ENCODE measurements at places on chromosomes 6 and 20.
A peak's percentile ranks its signal among the peaks of the same experiment; 100 is the strongest.

DNA sequence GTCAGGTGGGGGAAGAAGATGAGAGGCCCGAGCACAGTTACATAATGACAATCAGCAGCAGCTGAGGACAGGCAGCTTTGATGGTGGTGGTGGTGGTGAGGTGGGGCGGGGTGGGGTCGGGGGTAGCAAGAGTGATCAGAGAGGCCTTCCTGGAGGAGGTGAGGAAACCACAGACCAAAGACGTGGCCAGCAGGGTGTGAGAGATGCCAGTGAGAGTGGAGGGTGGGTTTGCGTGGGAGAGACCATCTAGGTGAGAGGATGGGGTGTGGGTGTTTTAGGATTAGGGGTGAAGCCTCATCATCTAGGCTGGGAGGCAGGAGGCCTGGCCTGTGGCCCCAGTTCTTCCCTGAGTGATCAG, 76.0 kb upstream of the TOX2 start:
- no peak for DNase-seq

DNA sequence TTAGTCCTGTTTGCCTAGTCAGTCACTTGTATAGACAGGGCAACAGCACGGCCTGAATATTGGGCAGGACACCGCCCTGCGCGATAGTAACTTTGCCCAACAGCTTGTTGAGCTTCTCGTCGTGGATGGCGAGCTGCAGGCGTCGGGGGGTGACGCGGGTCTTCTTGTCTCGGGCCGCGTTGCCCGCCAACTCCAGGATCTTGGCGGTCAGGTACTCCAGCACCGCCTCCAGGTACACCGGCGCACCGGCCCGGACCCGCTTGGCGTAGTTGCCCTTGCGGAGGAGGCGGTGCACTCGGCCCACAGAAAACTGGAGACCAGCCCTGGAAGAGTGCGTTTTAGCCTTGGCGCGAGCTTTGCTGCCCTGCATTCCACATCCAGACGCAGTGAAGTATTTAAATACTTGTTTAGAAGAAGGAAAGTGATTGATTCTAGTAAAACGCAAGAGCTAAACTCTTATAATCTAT, 92.8 kb upstream of the BTN3A2 start:
- no peak for DNase-seq

- no peak for DNase-seq
Observed at GRCh38 chr6:76771059-76771634, 692.1 kb downstream of the HTR1B start.

- DNase-seq, result no peak
Observed at GRCh38 chr20:58549231-58550209, 34.3 kb upstream of the APCDD1L start.

- DNase-seq, result no peak
Observed at GRCh38 chr6:18034798-18035202, 47.4 kb upstream of the KIF13A start.

- no peak for DNase-seq
Observed at GRCh38 chr6:87342829-87343228, 1.8 kb upstream of the C6orf163 start.

- DNase-seq, result no peak
Observed at GRCh38 chr6:64890609-64891008, 816.4 kb downstream of the EYS start.

DNA sequence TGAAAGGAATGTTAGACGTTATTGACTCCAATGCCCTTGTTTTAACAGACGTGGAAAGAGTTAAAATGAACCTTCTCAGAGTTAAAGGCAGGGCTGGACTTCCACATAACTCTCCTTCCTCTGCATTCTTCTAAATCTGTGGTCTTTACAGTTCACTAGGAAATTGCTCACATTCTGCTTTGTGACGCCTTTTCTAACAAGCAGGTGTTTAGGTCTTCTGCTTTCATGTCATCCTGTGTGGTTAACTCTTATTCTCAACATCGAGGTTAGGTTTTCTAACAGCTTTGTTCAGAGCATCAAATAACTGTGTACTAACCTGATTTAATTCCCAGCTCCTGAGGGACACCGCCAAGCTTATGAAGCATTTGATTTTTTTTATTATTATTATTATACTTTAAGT, 81.3 kb upstream of the NT5E start:
- DNase-seq, result no peak

DNA sequence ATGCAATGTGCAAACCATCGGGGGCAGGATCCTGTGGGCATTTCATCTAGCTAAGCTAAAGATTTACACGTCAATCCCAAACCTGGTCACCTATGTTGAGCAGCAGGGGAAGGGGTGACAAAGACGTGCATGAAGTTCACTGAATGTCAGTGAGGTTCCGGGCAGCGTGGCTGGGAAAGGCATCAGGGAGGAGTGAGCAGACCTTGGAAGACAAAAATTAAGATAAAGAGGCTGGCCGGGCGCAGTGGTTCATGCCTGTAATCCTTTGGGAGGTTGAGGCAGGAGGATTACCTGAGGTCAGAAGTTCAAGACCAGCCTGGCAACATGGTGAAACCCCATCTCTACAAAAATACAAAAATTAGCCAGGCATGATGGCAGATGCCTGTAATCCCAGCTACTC, 126.1 kb downstream of the PREX1 start:
- no peak for DNase-seq

DNA sequence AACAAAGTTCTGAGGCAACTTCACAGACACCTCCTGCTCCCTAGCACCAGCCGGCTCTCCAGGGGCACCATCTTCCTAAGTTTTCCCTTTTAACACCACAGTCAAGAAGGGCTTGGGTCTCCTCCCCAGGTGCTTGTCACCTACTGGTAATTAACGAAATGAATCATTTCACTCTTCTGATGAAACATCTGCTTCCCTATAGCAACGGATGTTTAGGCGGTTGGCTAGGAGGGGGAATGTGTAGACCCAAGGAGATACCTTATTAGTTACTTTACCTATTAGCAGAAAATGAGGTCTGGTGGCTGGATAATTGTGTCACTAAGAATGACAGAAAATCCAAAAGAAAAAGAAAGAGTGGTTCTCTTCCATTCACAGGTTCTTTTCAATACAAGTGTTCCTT, 46.3 kb upstream of the FABP7 start:
- DNase-seq, result no peak

- no peak for DNase-seq
Observed at GRCh38 chr6:11527274-11527870, 10.2 kb upstream of the TMEM170B start.

GRCh38 chr20:46720776-46721425, 11.5 kb downstream of the SLC2A10 start:
- DNase-seq, result no peak

- no peak for DNase-seq
Observed at GRCh38 chr20:57675773-57676172, 34.0 kb downstream of the PMEPA1 start.

DNA sequence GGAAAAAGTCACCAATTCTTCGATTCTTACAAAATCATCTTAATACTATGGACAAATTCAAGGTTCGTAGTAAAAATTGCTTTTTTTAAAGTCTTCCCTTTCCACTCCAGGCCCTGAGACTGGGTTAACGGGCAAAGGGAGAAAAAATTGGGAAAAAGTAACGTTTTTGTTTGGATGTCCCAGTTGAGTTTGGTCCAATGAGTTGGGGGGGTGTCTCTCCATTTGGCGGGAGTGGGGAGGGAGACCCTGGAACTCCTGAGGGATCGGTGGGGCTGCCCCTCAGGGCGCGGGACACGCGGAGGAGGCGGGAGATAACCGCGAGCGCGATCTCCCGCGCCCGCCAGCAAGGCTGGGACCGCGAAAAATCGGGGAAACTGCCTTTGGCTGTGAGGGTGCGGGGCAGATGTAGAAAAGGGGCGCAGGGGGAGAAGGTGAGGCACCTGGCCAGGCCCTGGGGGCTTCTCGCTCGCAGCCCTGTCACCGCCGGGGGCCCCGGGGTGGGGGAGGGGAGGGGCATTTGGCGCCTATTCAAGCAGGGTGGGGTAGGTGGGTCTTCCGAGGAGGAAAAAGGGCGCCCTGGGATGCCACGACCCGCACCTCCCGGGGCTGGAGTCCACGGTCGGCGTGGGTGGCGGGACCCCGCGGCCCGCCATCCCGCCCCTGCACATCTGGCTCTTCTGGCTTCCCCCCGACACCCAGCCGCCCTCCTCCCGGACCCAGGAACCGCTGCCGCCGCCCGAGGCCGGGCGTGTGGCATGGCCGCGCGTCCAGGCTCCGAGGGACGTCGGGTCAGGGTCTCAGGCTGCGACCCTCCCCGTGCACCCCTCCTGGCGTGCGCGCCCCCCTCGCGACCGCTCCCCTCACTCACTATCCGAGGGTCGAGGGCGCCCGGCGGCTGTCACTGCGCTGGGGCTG, 595 bp downstream of the FBXO5 start:
- DNase-seq, result no peak

DNA sequence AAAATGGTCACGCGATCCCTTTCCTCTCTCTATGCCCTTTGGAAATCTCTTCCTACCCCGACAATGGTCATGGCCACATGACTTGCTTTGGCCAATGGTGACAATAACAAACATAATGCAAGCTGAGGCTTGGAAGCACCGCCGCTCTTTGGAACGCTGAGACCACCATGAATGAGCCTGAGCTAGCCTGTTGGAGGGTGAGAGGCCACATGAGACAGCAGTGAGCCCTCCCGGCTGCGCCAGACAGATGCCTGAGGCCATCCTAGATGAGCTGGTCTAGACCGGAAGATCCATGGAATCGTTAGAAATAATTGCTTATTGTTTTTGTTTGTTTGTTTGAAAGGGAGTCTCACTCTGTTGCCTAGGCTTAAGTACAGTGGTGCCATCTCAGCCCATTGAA, 64.2 kb downstream of the STK35 start:
- no peak for DNase-seq

- peak; percentile 66 for DNase-seq
Observed at GRCh38 chr20:46022411-46023147, 6.4 kb upstream of the SLC12A5 start.

- no peak for DNase-seq
Observed at GRCh38 chr6:24257282-24257681, 100.6 kb downstream of the DCDC2 start.

GRCh38 chr20:6277661-6278240, 154.9 kb upstream of the FERMT1 start:
- DNase-seq, result no peak

DNA sequence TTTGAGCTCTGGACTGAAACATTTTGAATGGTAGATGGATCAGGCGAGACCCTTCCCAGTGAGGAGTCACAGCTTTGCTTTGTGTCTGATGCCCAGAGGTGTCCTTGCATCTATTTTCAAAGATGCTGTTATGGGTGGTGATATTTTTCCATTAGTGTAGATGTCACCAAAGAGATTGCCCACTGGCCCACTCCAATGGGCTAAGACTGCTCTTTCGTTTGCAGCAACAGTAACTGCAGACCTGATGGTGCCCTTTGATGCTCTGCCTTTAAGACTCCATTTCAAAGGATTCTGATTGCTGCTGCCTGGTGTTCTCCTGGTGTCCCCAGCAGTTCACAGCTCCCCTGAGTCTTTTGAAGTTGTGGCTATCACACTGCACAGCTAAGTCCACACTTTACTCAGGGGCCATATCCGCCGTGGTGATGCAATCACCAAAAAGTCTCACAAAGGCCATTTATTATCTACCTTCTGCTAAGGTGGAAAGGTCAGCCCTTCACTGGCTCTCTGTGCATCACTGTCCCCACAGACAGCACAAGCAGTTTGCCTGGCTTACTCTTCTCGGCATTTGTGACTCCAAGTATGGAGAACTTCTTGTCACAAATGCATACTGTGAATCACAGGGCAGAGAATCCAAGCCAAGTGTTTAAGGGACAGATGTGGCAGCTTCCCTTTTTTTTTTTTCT, 56.4 kb downstream of the NOX3 start:
- DNase-seq, result no peak

- no peak for DNase-seq
Observed at GRCh38 chr20:46264391-46265266, 43.7 kb downstream of the CDH22 start.

GRCh38 chr6:107599043-107599442, 109.1 kb downstream of the SOBP start:
- no peak for DNase-seq

GRCh38 chr20:49756241-49756640, 42.6 kb upstream of the B4GALT5 start:
- DNase-seq, result no peak

- DNase-seq, result no peak
Observed at GRCh38 chr20:43389839-43390626, 67.7 kb upstream of the SRSF6 start.

- DNase-seq, result no peak
Observed at GRCh38 chr6:49606721-49607390, 29.8 kb downstream of the RHAG start.

DNA sequence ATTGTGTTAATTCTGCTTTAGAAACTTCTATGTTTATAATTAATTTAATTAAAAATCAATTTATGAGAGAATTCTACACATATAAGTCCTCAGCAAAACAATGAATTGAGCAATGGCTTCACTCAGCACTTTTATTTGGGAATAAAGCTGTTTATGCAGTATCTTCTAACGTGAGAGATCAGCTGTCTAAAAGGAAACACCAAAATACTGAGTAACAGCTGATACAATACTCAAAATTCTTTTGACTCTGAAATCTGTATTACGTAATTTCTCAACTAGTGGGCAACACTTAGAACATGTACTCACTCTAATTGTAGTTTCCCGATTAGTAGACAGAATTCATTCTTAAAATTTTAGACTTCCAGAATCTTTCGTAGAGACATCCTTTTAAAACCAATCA, 49.8 kb downstream of the MAP3K7 start:
- DNase-seq, result no peak

DNA sequence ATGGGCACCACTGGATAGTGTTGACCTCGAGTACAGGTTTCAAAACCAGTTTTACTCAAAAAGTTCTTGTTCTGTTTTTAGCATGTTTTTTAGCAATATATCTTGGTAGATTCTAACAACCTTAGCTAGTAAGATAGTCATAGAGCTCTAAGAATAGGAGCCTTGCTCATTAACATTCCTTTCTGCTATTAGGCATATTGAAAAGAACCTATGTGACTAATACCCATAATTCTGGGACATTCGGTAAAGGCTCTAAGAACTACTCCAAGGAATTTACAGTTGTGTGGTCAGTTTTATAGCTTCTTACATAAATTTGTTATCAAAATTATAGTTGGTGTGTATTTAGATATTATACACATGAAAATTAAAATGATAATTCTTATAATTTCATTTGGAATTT, 11.6 kb downstream of the SLC9A8 start:
- no peak for DNase-seq

DNA sequence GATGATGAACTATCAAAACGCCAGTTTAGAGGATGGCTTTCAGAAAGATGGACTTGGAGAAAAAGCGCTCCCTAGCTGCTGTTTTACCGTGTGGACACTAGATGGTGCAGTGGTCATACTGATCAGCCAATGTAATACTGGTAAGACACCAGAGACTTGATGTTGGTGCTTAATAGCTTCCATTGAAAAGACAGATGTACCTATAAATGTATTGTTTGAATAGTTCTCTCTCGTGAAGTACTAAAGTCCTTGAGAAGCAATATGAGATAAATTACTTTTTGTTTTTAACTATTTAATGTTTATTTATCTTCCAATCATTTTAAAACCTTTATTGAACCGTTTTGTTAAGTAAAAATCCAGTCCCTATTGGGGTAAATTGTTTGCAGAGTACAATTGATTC, 63.9 kb upstream of the FUCA2 start:
- no peak for DNase-seq

DNA sequence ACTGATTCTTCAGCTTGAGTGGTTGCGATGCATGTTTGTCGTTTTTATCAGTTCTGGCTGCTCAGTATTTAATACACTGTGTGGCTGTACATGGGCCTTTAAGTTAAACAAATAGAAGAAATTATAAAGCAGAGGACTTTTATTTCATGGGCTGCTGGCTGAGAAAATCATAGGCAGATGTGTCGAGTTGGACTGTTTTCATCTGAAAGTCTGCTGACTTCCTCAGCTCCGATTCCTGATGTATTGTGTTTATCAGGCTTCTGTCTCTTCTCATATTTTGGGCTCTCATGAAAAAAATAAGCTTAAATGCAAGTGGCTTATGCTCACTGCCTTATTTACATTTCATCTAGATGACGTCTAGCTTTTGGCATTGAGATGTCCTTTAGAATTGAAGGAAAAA, 129.5 kb upstream of the GGTLC1 start:
- DNase-seq, result no peak
